Activated CD8-positive, alpha-beta memory T cell treated with anti-CD3 and anti-CD28 coated beads for 1 hour (primary cell): ENCODE measurements at places on chromosomes 1 and 21.

DNA sequence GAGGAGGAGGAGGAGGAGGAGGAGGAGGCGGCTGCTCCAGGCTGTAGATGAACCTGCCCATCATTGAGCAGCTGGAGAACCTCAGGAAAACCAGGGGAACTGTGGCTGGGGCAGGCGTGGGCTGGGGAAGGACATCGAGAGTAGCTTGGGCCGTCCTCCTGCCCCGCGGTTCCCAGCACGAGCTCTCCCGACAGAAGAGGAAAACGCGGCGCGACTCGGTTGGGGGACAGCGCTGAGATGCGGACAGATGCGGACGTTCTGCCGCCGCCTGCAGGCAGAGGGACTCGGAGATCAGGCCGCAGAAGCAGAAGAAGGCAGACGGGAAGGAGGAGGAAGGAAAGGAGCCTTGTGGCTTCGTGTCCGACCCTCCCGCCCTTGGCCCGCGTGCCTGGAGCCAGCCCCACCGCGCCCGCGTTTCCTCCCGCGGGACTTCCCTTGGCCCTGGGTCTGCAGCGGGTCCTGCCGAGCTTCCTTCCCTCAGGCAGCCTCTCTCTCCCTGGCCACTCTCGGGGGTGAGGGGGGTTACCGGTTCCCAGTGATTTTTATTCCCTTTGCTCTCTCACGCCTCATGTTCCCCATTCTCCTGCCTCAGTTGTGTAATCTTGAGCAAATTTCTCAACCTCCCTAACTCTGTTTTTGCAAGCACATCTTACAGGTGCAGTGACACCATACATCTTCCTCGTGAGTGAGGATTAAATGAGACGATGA, 1.7 kb upstream of the TNFRSF9 start:
- no peak for DNase-seq

GRCh38 chr1:68479501-68479900, 17.4 kb downstream of the DEPDC1 start:
- no peak for DNase-seq

- no peak for DNase-seq
Measured at GRCh38 chr1:63836830-63837229, 63.0 kb downstream of the ROR1 start.

DNA sequence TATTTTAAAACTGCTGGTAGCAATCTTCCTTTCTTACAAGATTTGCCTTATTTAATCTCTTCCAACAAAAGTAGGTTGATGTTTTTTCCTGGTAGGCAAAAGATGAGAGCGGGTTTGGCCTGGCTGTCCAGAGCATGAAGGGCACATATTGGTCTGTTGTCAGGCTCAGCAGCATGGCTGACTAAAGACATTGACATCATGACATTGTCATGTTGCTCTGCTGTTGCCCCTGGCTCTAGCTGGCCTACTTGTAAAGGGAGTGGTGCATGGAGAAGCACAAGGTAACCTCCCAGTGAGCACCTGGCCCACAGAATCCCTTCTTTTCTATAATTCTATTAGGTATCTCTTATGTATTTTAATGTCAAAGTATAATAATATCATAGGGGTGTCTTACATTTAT, 23.6 kb downstream of the GNPAT start:
- no peak for DNase-seq

GRCh38 chr1:41101076-41101475, 79.6 kb upstream of the SLFNL1 start:
- no peak for DNase-seq

- DNase-seq, result no peak
Measured at GRCh38 chr1:202603435-202603834, 106.8 kb downstream of the SYT2 start.

DNA sequence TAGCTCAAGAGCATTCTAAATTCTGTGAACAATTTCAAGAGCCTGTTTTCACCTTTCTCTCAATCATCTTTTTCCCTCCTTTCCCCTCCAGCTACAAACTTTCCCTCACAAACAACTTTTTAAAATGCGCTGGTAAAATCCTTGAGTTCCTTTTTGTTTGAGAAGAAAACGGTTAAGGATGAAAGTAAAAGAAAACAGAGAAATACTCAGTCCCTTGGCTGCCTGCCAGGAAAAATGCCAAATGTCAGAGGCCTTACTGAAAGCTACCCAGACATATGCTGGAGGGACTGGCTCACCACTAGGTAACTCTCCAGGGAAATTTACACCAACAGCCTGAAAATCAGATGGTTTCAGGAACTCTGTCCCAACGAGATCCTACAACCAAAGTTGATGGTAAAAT, 11.0 kb upstream of the SERBP1 start:
- no peak for DNase-seq

DNA sequence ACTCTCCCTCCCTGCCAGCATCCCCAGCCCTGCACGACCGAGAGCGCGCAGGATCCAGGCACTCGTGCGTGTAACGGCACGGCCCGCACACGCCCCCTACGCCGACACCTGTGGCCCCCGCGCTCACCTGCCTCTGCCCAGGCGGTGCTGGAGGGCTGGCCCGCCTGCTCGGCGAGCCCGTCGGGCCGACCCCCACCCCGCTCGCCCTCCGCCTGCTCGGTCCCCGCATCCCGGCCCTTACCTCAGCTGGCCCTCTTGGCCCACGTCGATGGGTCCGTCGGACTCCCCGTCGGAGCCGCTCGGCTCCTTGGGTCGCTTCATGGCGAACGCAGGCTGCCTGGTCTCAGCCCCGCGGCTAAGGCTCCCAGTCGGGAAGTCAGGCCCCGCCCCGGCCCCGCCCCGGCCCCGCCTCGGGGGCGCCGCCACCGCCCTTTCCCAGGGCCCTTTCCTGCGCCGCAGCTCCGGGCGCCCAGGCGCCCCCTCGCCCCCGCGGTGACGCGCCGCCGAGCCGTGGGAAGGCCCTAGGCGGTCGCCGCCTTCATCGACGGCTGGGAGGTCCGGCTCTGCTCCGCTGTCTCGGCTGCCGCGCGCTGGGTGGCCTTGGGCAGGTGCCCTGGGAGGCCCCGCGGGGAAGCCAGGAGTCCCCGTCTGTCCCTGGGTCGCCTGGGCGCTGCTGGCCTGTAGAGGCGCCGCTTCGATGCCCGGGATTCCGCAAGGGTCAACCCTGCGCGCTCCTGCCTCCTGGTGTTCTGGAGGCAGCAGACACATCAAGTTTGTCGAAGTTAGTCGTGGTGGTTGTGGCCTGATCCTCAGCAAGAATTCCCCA, at the start of gene HEYL:
TSS of gene HEYL (minus strand) at position 339 of the 826 bp plus-strand sequence. CDS start at position 321, 18 bp downstream.
- DNase-seq, result peak; percentile 12

DNA sequence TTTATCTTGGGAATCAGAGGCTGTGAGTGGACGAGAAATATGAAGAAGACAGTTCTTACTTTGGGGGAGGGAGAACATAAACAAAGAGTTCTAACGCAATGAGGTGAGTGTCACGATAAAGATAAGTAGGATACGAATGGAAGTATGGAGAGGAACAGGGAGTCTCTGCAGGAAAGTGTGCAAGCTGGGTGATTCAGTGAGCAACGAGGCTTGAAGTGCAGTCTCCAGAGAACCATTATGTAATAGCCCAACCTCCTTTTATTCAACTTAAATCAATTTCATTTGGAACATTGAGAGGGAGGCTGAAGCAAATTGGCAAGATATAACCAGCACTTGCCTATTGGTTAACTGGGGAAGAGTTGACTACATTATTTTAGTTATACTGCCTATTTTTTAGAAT, 99.3 kb upstream of the PLD5 start:
- no peak for DNase-seq

- no peak for DNase-seq
Measured at GRCh38 chr1:53074313-53075154, 12.5 kb downstream of the PODN start.

DNA sequence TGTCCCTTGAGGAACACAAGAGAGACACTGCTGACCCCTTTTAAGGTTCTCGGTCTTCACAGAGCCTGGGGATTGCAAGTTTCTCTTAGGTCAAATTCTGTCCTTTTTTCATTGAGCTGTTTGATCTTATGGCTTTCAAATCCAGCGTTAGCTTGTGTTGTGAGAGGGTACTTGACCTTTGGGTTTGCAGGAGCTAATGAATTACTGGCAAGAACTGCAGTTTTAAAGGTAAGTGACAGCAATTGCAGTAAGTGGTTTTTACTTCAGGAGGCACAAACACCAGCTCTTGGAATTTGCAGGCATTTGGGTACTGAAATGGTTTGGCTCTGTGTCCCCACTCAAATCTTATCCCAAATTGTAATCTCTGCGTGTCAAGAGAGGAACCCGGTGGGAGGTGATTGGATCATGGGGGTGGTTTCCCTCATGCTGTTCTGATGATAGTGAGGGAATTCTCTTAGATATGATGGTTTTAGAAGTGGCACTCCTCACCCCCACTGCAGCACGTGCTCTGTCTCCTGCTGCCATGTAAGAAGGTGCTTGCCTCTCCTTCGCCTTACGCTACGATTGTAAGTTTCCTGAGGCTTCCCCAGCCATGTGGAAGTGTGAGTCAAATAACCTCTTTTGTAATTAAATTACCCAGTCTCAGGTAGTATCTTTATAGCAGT, 134.5 kb upstream of the LYPLAL1 start:
- DNase-seq, result no peak

DNA sequence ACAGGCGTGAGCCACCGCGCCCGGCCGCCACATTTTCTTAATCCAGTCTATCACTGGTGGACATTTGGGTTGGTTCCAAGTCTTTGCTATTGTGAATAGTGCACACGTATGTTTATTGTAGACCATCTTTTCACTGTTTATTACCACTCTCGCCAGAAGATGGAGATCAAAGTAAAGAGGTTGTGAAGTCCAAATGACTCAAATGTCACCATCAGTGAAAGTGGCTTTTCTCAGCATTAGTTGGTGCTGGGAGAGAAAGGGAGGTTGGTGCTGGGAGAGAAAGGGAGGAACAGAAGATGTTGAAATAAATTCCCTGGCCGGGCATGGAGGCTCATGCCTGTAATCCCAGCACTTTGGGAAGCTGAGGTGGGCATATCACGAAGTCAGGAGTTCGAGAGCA, 10.4 kb upstream of the UHMK1 start:
- DNase-seq, result no peak

GRCh38 chr1:223752721-223753515, 40.6 kb downstream of the CAPN2 start:
- no peak for DNase-seq
